ENCODE measurements at places on chromosomes 3 and 15.

- DNase-seq: no peak
Observed at GRCh38 chr3:143443851-143444331, 324.3 kb downstream of the CHST2 start.

DNA sequence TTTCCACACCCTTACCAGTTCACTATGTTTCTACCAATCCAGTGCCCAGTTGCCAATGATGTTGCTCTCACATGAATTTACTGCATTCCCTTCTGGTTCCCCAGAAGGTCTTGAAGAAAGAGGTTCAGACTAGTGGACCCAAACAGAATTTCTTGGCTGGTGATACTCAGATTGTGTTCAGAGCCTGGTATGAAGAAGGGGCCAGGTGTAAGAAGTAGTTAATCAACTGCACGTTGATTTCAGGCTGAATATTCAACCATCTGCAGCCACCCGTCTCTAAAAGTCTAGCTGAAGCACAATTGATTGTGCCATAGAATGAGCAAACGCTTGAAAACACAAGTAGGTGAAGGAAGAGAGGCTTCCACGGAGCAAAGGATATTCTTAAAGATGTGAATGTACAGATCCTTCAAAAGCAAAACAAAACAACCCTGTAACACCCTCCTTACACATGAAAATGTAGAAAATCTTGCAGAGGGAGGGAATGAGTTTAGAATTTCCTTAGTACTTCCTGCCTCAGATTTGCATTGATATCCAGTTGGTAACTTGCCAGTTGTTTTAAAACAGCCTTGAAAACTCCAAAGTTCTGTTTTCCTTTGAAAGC, 4.7 kb downstream of the RBMS3 start:
- DNase-seq: no peak

DNA sequence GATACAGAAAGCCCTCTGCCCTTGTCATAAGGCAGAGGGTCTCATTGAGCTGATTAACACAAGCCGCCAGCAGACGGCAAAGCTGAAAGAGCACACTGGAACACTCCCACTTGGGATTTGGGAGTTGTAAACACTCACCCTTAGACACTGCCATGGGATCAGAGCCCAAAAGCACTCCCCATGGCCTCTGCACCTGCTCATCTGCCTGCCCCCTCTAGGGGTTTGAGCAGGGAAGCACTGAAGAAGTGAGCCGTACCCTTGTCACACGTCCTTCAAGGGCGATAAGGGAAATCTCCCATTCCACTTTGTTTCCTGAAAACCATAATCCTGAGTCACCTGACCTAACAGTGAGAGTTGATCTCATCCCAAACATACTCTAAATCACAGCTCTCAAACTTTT, 14.7 kb downstream of the FSIP1 start:
- DNase-seq: no peak

GRCh38 chr3:122331886-122332285, 6.8 kb downstream of the CSTA start:
- no peak for DNase-seq

DNA sequence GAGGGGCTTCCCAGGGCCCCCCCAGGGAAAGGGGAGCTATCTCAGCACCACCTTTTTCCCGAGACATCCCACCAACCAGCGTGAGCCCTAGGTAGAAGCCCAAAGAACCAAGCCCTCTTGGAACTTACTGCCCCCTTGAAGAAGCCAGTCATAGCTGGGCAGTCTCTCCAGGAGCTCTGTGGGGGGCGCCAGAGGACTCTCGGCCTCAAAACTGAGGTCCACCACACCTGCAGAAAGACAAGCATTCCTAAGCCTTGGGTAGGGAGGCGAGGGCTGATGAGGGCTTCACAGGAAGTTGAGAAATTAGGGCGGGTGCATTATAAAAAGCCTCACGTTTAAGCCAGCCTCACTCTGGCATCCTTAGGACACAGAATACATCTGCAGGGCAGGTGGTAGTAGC, 9.0 kb downstream of the SSUH2 start:
- DNase-seq: no peak

Measured in GM12891 (cell line).